ENCODE measurements at places on chromosomes 16 and 17.

- DNase-seq = no peak
Measured at GRCh38 chr17:58066401-58066800, 16.8 kb upstream of the DYNLL2 start.

DNA sequence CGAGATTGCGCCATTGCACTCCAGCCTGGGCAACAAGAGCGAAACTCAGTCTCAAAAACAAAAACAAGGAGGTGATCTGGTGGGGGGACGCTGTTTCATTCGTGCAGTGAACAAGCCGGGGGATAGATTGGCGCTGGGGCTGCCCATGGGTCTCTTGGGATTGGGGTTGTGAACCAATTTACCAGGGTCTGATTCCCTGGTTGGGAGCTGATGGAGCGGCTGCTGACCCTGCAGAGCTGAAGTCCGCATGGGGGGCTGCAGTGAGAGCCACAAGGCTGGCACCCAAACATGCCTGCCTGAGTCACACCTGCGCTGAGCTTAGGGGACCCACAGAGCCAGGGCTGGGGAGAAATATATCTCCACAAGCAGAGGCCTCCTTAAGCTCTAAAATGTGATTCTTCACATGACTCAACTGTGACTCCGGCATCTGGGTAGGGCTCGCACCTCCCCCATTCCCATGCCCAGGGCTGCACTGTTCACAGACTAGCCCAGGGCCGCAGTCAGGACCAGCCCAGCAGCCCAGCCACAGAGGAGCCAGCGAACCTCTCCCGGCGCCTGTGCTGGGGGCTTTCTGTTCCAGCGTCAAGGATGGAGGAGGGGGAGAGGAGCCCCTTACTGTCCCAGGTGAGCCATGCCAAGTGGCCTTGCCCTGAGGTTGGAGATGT, 5.0 kb downstream of the TSPAN10 start:
- DNase-seq = no peak

DNA sequence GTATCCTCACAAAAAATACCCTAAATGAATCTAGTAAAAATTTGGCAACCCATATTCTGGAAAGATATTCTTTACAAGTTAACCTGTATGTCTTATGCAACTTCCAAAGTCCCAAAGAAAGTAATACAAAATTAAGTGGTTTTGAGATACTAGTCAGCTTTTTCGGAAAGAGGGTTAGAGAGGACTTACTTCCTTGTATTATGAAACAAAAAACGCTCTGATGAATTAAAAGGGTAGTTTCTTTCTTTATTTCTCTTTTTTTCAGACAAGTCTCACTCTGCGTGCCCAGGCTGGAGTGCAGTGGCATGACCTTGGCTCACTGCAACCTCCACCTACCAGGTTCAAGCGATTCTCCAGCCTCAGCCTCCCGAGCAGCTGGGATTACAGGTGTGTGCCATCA, 51.6 kb downstream of the KANSL1 start:
- no peak for DNase-seq

GRCh38 chr17:60391471-60392041, 377 bp downstream of the USP32 start:
- peak; percentile 17 for DNase-seq

GRCh38 chr16:5175266-5175665, 77.7 kb upstream of the EEF2KMT start:
- no peak for DNase-seq

- no peak for DNase-seq
Measured at GRCh38 chr17:8455665-8456209, 20.1 kb downstream of the NDEL1 start.

DNA sequence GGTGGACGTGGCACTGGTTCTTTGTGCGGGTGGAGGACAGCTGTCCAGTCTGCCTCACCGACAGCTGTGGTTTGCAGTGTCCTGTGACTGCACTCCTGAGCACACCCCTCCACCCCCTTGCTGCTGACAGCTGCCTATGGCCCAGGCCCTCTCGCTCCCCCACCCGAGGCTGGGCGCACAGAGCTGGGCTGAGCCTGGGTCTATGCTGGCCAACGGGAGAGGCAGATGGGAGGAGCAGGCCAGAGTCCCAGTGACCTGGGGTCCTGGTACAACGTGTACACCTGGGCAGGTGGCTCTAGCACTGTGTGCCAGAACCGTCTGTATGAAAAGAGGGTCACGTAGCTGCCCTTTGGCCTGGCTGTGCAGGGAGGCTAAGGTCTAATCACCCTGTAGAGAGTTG, 30.5 kb downstream of the BAIAP2 start:
- DNase-seq = no peak

- DNase-seq = no peak
Measured at GRCh38 chr16:3564130-3564888, 12.9 kb downstream of the NLRC3 start.

DNA sequence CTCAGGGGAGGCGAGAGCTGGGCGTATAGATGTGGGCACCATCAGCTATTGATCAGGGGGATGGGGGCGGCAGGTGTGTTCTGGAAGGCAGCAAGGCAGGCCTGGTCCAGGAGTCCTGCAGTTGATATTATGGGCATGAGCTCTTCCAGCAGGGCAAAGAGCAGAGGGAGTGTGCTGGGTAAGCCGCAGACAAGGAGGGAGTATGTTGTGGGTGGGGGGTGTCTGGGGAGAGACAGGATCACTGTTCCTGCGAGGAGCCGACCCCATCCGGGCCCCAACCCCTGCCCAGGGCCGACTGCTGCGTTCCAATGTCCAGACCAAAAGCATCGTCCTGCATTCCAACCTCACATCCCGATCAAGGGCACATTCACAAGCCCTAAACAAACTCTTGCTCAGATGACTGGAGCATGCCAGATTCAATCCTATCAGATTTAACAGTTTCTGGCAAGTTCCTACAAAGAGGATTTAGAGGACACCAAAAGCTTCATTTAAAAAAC, 9.2 kb downstream of the MXRA7 start:
- DNase-seq = no peak

- DNase-seq = no peak
Measured at GRCh38 chr16:852451-853185, 52.1 kb upstream of the GNG13 start.

- DNase-seq = no peak
Measured at GRCh38 chr17:9522074-9522473, 53.5 kb downstream of the STX8 start.

DNA sequence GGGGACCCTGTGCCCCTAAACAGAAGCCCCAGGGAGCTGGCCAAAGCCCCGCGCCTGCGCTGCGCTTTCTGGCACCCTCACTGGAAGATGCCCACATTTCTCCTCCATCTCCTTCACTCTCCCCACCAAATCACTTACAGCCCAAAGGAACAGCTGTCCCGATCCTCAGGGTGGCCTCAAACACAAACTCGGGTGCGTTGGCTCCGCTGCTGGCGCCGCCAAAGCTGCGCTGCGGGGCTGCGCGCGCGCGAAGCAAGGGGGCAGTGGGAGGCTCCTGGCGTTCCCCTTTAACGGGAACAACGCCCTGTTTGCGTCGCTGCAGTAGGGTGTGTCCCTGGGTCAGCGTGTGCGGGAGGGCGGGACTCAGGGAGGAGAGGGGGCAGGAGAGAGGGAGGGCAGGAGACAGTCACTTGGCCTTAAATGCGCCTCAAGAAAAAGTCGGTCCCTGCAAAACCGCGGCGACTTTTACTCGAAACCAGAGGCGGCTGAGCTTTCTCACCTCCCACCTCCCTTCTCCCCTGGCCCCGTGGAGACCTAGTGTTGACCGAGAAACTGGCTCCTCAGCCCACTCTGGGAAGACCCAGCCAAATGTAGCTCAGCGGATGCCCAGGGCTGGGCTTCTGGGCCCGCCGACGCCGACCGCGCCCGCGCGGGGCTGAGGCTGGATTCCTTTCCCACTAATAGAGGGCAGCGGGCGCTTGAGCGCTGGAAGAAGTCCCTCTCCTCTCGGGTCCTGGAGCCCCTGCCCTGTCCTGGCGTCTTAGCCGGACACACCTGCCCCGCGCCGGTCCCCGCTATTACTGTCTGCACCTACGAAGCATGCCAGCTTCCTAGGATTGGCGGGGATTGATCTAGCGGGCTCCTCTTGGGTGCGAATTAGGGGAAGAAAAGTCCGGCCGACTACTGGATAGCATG, 2.6 kb downstream of the PMP22 start:
- peak; percentile 75 for DNase-seq

GRCh38 chr17:34226011-34226743, 28.9 kb upstream of the CCL2 start:
- no peak for DNase-seq

- DNase-seq = no peak
Measured at GRCh38 chr17:21298056-21298982, 13.8 kb downstream of the MAP2K3 start.

GRCh38 chr16:78675312-78675711, 575.9 kb downstream of the WWOX start:
- DNase-seq = no peak

GRCh38 chr17:81644976-81645952, 8.3 kb downstream of the TSPAN10 start:
- DNase-seq = no peak

GRCh38 chr17:80835816-80836657, 155.6 kb upstream of the CHMP6 start:
- no peak for DNase-seq

DNA sequence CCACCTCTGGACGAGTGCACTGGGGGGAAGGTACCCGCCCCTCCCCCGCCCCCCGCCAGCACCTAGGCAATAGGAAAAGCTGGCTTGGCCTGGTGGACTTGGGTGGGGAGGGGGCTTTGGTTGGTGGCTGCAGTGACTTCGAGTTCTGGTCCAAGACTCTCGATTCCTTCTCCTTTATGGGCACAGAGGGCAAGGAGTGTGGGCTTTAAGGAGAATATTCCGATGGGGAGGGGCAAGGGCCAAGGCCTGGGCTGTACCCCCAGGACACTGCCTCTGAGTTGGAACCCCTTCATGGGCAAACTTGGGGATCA, 409 bp downstream of the ACSF2 start:
- DNase-seq = no peak

- DNase-seq = no peak
Measured at GRCh38 chr16:11004973-11005610, 60.7 kb downstream of the CLEC16A start.

GRCh38 chr17:78747488-78747887, 34.6 kb downstream of the CYTH1 start:
- no peak for DNase-seq

DNA sequence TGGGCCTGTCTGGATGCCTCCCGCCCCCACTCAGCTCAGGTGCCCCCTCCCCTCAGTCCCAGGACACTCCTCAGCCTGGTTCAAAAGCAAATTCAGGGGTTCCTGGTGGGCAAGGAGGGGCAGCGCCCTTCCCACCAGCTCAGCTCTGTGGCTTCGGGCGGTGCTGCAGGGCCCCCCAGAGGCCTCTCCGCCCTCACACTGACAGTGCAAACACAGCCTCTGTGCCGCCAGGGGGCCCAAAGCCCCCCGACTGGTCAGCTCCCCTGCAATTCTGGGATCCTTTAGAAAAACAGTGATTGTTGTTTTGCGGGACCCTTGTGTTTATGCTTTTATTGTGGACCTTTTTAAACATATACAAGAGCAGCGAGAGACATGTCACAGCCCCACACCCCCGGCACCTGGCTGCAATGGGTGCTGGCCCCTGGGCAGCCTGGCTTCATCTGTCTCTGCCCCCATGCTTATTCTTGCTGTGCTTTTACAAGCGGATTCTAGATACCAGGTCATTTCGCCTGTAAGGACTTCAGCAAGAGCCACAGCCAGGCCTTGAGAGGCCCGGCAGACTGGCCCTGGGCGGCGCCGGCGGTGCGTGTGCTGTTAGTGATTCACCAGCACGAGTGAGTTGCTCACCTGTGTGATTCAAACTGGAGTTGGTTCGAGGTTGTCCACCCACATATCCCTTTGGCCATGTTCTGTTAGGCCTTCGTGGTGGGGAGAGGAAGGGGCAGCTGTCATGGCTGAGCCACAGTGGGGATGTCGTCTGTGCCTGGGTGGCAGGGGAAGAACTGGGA, 21.2 kb downstream of the ZNF469 start:
- DNase-seq = no peak

DNA sequence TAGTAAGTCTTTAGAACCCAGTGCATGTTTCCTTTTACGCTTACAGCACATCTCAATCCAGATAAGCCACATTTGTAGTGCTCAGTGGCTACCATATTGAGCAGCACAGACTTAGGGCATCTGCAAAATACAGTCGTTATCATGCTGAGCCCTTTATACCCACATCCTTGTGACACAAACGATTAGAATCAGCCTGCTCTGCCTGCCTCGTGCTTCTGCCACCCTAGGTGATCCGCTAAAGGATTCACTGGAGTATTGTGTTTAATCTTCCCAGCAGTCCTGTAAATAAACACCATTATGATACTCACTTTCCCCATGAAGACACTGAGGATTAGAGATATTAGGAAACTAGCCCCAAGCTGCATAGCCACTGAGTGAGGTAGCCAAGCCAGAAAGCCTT, 51.3 kb upstream of the FA2H start:
- no peak for DNase-seq

GRCh38 chr17:53837131-53837530, 14.4 kb downstream of the KIF2B start:
- DNase-seq = no peak

GRCh38 chr17:4519361-4519788, 20.7 kb downstream of the SPNS2 start:
- DNase-seq = no peak

GRCh38 chr17:34733333-34733732, 154.0 kb downstream of the TMEM132E start:
- DNase-seq = no peak

DNA sequence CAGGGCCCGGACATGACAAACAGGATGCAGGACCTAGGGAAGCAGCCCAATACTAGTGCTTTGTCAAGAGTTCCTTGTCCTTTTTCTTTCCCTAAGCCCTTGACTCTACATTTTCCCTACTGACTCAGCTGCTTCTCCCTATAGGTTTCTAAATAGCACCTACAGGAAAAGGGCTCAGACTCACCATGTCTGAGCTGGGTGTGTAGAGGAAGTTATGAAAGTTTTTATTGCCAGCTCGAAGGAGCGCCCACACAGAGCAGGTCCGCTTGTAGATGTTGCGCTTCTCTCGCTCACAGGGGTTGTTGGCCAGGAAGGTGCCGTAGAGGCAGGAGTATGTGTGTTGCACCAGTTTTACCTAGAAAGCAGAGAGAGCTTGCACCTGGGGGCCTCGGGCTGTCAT, 10.6 kb downstream of the MTMR4 start:
- DNase-seq = no peak

DNA sequence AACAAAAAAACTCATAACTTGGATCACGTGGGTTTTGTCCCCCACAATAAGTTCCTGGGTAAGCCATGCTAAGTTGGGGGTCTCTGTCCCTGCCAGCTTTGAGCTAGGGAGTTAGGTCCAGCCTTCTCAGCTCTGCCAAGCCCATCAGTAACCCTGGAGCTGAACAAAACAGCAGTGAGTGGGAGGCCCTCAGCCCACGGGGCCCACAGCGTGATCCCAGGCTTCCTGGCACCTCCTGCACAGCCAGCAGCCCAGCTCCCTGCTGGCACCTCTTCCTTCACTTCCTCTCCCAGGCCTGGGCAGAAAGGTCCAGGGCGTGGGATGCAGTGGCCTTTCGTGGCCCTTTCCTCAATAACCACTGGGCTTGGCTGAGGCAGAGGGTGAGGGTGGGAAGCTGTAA, 35.5 kb upstream of the CDC42EP4 start:
- no peak for DNase-seq

- no peak for DNase-seq
Measured at GRCh38 chr16:66576296-66576695, 3.0 kb upstream of the CMTM2 start.

GRCh38 chr17:21161498-21162393, 35.0 kb downstream of the DHRS7B start:
- no peak for DNase-seq
